ENCODE measurements at places on chromosomes 7 and 10. TPM values are rescaled to one million over a fixed set of nuclear protein-coding genes. Genes with fewer than 3 reads are reported as not detected.

PAPOLB gene
- 0.02 TPM for total RNA-seq

BAMBI gene
- total RNA-seq: 51.3 TPM

GRCh38 chr10:21627331-21627730 is 93.3 kb downstream of the MLLT10 start:
- DNase-seq: no peak

GRCh38 chr10:59762505-59762904 is 9.2 kb upstream of the MRLN start:
- no peak for DNase-seq

GRCh38 chr7:132322970-132323369 is 253.3 kb downstream of the PLXNA4 start:
- no peak for DNase-seq

GRCh38 chr10:17209881-17210280 is 8.4 kb upstream of the TRDMT1 start:
- no peak for DNase-seq

DNA sequence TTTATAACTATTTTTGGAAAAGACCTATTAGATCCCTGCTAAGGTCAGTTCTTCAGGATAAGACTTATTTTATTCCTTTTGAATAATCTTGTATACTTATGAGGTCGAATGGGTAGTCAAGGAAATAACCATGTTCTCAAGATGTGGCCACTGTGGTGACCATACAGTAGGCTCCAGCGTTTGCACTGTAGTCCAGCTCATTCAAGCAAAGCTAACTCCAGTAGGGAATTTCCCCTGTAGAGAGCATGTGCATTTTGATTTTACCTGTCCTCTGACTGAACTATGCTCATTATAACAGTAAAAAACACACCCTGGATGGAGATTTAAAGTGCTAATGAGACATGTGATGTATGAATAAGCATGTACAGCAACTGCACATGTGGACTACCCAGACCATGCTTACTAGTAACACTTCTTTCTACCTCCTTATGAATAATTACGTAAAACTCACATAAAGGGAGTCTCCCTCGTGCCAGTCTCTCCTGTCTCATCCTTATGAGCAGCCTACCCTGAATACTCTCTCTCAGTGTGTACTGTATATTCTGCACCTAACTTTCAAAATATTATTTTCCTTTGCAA is 32.4 kb upstream of the SEMA3E start:
- no peak for DNase-seq

GRCh38 chr7:133635541-133635940 is 382.7 kb downstream of the EXOC4 start:
- no peak for DNase-seq

DNA sequence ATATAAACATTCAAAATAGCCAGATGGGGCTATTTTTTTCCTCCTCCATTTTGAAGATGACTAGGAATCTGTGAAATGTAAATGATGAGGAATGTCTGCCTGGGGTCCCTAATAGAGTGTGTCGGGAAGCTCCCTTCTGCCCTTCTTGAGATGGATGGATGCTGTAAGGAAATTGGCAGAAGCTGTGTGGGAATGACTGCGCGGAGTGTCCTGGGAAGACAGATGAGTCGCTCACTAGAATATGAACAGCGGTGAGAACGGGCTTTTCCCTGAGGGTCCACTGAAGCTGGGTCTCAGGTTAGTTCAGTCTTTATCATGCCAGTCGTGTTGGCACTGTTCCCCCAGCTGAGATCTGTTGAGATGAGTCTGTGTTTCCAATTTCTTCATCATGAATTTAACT is 75.1 kb upstream of the PLPP4 start:
- DNase-seq: no peak

GRCh38 chr10:78312197-78313047 is 278.8 kb downstream of the RPS24 start:
- DNase-seq: no peak

DNA sequence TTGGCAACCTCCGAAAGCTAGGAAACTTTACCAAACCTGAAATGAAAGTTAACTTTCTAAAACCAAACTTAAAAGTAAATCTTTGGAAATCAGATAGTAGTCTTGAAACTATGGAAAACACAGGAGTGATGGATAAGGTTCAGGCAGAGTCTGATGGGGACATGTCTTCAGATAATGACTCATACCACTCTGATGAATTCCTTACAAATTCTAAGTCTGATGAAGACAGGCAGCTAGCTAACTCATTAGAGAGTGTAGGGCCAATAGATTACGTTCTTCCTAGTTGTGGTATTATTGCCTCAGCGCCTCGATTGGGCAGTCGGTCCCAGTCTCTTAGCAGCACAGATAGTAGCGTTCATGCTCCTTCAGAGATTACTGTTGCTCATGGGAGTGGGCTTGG is 45.9 kb downstream of the MCMBP start:
- no peak for DNase-seq

- DNase-seq: no peak
These were observed 8.7 kb downstream of the ANKRD1 start for GRCh38 chr10:90912174-90912573.

- DNase-seq: no peak
These were observed 120.1 kb downstream of the PFKFB3 start for GRCh38 chr10:6322805-6323204.
